Activated CD4-positive, alpha-beta T cell treated with anti-CD3 and anti-CD28 coated beads, Interleukin-2, Interleukin-4, amounts not matched to agents 100 ng/mL and 50 ng/mL, durations not matched to agents 16 hours and 8 hours (primary cell): ENCODE measurements at places on chromosomes 7 and 10.
A peak's percentile ranks its signal among the peaks of the same experiment; 100 is the strongest.

GRCh38 chr10:87506956-87507355 lies 2.3 kb downstream of the MINPP1 start:
- no peak for DNase-seq

DNA sequence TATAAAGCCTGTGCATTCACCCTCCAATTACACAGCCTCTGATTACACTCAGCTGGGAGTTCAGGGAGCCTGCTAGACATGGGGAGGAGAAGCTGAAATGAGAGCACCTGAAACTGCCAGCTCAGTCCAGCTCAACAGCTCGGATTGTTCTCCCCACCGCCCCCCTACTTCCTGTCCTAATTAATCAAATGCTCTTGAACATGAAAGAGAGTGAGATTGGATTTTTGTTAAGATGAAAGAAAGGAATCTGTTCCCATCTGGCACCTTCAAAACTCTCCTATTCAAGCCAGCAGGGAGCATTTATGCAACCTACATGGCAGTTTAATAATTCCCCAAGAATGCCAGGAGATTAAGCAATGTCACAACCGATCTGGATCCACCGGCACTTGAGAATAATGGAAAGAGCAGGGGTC lies 98.0 kb downstream of the NPSR1 start:
- no peak for DNase-seq

DNA sequence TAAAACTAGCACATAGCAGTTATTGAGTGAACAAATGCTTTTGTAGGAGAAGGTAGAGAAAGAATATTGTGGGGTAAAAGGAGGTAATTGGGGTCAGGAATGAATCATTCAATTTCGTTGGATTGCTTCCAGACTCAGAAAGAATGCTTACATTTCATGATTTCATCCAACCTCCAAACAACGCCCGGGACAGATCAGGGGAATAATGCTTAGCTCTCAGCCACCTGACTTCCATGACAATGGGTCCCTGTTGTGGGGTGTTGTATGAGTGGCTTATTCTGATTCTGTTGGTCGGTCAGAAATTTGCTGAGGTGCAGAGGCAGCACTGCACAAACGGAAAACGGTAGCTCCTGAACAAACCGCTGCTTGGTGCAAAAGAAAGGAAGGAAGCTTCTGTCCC lies 24.0 kb upstream of the INPP5F start:
- no peak for DNase-seq

DNA sequence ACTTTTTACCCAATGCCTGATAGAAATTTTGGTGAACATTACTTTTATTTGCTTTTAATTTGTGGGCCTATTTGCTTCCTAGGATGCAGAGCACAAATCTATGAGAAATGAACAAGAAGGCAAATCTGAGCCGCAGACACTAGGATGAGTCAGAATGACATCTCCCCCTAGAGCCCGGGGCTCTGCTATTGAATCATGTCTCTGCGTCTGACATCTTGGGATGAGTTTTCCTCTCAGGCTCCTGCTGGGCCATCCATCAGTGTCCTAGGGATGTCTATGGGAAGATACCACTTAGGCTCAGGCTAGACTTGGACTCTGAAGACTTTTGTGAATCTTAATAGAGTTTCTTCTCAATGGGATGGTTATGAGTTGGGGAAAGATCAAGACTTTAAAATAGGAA lies 157.3 kb upstream of the MTPN start:
- DNase-seq: peak; percentile 4

DNA sequence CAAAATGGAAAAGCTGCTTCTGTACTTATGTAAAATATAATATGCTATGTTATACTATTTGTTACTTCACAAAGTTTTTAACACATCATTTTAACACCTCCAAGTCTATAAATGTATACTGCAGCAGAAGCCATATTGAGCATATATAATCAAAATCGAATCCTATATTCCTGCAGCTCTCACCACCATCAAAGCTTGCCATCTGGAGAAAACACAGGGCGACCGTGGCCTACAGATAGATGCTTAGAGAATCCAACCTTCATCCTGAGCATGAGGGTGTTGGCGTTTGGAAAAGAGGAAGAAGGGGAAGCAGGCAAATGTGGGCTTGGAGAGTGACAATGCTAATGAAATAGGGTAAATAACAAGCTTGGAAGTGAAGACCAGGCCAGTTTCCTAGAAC lies 258.8 kb upstream of the IMMP2L start:
- no peak for DNase-seq

DNA sequence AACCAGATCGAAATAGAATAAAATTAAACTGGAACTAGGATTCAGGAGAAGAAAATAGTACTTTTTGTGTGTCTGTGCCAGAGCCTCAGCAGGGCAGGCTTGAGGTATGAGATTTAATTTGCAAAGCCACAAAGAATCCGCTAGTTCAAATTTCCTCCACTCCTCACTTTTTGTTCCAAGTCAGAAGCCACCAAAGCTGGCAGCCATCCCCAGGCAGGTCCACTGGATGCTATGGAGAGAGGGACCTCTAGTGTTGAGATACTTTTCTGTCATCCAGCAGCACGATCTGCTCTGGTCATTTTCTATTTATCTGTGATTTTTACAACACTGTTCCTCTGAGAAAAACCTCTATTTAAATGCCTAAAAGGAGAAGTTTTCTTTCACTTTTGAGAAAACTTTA lies 147.9 kb upstream of the FRMD4A start:
- peak; percentile 18 for DNase-seq

DNA sequence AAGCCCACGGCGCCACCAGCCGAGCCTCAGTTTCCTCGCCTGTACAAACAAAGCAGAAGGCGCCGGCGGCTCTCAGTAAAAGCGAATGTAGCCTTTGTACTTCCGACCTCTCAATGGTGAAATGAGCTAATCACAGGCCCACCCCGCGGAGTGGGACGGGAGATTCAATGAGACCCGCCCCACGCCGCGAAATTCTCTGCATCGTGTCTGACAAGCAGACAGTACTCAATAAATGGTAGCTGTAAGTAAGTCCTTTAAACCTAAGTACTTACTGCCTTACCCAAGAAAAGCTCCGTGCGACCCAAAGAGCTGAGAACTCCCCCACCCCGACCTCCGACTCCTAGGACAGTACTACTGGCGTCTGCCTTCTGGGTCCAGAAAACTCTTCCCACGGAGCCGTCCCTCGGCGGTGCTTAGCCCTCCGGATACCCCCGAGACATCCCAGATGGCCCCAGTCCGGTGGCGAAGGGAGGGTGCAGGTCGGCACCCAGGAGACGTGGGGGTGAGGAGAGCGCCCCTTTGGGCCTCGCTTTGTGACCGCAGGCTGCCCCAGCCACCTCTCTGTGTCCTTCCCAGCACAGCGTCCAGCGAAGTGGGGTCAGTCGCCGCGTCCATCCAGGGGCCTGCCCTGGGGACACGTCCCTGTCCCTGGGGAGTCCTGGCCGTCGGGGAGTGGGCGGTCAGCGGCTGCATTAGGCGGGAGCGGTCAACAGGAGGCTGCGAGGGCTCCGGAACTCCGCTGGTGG lies 972 bp upstream of the CXCL12 start:
- DNase-seq: no peak

- DNase-seq: no peak
Observed at GRCh38 chr10:119461923-119462322, 80.6 kb downstream of the RGS10 start.

DNA sequence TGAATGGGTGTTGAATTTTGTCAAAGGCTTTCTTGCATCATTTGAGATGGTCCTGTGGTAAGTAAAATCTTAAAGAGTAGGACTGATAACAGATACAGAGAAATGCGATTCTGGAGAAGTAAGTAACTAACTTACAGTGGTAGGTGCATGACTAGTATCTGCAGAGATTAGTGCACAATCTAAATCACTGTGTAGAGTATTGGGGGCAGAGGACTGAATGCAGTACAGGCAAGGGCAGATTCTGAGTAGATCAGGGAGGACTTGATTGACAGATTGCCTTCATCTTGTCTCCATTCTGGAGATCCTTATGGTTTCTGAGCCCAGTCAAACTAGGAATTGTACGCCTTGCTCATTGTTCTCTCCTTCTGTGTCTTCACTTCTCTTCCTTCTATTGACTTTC lies 736.0 kb downstream of the AUTS2 start:
- no peak for DNase-seq

DNA sequence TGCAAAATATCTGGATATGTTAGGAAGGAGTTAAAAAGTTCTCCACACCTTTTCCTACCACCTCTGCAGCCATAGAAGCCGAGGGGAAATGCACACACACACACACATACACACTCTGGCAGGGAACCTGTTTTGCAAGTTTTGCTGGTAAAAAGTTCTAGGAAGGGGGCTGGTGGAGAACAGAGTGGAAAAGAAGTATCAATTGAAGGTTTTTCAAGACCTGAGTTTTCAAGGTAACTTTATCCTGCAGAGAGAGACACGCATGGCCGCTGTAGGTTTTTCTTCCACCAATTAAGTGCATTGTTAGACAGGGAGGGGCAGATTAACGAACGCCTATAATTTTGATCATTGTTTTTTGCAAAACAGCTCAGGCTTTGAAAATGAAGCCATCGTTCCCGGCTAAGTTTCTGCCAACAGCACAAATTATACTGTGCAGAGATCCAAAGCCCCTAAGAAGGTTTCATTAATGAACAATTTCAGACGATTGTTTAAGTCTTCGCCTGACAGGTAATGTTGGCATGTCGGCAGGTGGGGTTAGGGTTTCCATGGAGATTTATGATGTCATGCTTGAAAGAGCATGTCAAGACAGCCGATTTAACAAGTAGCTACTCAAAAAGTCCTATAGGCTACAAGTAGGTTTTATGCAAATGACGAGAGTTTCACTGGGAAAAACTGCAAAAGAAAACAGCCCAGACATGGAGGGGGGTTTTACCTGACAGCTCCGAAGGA lies 29.7 kb downstream of the KIAA1217 start:
- DNase-seq: no peak

DNA sequence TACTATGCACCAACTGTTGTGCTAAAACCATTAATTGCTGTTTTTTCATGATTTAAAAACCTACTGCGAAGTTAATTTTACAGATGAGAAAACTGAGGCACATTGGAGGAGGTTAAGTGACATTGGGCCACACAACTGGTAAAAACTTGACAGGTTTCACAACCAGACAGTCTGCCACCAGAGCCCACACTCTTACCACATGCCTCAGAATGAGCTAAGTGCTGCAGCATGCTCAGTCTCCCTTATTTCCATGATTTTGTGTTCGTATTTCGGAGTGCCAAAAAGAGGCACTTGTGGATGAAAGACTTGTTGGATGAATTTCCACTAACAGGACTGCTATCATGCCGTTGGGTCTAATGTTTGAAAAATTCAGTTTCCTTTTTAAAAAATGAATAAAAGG lies 77.4 kb downstream of the PCLO start:
- no peak for DNase-seq

GRCh38 chr7:100693312-100694097 lies 545 bp downstream of the GIGYF1 start:
- DNase-seq: no peak

- no peak for DNase-seq
Observed at GRCh38 chr10:124743191-124744101, 732 bp downstream of the FAM53B start.

DNA sequence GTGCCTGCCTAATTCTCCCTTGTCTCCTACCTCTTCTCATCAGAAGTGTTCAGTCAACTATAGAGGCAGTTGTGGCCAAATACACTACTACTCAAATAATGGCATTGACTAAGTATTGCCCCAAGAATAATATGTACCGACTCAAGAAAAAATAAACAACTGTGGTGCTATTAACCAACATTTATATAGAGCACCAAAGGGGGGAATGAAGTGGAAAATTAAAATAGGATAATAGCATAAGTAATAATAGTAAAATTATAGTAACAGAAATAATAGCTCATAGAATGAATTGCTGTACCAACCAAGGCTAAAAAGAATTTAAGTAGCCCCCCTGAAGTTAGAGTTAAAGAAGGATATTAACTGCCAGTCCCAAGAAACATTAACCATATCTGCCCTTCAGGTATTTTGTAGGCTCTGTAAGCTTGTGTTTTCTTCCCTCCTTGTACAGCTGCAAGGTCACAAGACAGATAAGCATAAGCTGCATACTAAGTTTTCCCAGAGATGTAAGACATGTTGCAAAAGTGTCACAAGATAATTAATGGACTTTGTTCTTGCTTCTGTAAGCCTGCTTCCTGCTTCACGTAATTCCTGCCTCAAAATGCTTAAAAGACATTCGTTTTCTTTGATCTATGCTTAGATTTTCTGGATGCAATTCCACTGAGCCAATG lies 10.9 kb upstream of the CYREN start:
- DNase-seq: no peak

GRCh38 chr10:91088300-91089140 lies 131.9 kb upstream of the PCGF5 start:
- DNase-seq: no peak

GRCh38 chr7:51308265-51308664 lies 8.3 kb downstream of the COBL start:
- no peak for DNase-seq

DNA sequence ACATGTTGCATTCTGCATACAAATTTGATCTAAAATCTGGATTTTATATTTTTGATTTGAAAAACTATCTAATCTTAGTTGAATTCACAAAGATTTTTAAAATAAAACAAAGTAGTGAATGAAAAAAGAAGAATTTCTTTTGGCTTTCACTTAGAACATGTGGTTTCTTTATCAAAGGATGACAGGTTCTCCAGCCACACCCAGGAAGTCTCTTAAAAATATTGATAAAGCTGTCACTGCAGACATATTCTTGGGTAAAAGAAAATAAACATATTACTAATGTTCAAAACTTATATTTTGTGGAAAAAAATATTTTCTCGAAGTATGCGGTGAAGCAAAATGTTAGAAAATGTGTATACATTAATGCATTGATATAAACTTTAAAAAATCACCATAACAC lies 44.3 kb downstream of the ARL4A start:
- no peak for DNase-seq

DNA sequence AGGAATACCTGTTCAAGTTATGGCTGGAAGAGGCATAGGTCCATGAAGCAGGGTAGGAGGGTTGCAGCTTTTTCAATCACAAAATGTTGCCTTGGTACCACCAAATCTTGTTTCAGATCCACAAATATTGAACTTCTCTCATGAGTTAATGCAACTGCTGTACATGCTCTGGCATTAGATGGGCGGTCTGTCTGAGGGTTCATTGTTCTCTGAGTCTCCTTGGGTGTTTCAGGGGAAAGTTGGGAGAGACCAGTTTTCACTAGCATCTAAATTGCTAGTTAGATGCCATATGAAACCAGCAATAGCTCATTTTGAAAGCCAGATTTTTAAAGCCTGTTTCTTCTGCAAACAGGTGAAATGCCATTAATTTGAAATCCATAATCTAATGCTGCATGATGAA lies 27.8 kb upstream of the ELMO1 start:
- DNase-seq: no peak

GRCh38 chr7:16850614-16851466 lies 30.9 kb downstream of the AGR3 start:
- DNase-seq: no peak

GRCh38 chr7:29091715-29092114 lies 54.6 kb downstream of the CPVL start:
- DNase-seq: peak; percentile 59

DNA sequence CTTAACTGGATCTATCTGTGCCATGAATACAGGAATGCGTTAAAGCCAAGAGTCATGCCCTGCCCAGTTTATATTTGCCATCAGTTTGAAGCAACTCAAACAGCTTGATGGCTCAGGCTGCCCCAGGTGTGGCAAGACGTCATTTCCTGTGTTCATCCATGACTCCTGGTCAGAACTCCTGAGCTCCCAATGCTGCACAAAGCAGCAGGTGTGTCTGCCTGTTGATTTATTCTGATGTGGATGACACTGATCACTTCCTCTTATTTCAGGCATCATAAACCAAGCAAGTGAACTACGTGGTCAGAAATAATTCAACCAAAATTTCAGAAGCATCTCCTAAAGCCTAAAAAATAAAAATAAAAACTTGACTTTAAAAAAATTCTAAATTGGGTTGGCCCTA lies 68.5 kb downstream of the EZH2 start:
- DNase-seq: no peak

GRCh38 chr10:7551289-7551688 lies 115.5 kb downstream of the ITIH5 start:
- no peak for DNase-seq
